ENCODE measurements at places on chromosomes 16 and 17.

- no peak for DNase-seq
Observed at GRCh38 chr17:8417806-8418205, 17.9 kb upstream of the NDEL1 start.

GRCh38 chr16:72723781-72724180, 324.1 kb downstream of the ZFHX3 start:
- DNase-seq: no peak

DNA sequence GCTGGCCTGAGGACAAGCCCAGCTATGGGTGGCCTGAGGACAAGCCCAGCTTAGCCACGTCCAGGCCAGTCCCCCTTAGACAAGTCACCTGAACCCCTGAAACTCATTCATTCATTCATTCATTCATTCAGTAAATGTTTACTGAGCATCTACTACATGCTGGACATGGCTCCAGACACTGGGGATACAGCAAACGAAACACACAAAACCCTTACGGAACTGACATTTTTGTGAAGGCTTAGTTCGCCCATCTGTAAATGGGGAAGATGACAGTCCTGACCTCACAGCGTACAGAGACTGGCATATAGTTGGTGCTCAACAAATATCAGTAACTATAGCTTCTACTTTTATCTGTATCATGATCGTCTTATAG, 37.5 kb downstream of the PPL start:
- no peak for DNase-seq

DNA sequence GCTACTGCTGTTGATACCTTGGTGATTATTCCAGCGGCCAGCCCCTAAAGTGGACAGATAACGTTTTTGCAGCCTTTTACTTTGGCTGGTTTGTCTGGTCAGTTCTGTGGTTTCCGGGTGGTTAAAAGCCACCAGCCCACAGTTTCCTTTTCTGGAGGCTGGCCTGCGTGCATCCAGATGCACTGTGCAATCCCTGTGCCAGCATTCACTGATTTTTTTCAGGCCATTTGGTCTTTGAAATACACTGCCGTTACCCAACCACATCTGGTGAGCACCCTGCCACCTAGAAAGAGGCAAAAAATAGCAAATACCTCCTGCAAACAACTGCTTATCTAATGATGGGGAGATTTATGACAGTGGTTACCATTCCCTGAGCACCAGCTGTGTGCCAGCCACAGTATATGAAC, 797 bp downstream of the NUDT7 start:
- DNase-seq: no peak

- DNase-seq: no peak
Observed at GRCh38 chr17:39671651-39672521, 3.6 kb downstream of the PNMT start.

All from left renal cortex interstitium (tissue), 4 donors.